Activated gamma-delta T cell treated with anti-CD3 and anti-CD28 coated beads, Interleukin-2, amount 50 U/mL, for 16 hours (primary cell): ENCODE measurements at places on chromosomes 2 and 18.

DNA sequence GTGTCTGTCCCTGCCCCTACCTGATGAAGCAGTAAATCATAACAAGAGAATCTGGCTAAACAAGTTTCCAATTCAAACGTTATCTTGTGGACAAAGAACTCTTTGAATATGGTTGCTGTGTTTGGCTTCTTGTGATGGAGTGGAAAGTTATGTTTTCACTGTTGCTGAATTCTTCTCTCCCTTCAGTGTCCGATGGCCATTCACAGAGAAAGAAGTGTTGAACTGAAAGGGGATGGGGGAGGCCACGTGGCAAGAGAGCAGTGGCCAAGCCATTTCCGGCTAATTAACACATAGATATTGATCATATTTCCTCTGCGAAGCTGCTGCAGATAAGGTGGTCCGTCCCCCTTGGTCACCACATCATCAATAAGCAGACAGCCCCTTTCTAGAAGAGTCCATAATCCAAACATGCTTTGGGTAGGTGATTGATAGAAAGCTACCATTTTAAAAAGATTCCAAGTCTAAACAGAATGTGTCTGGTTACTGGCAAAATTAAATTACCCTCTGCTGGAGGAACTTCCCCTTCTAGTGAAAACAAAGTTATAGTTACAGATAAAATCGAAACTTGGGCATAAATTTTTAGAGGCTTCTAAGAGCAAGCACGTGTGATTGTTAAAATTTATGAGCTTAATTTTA lies 36.9 kb upstream of the FZD7 start:
- no peak for DNase-seq

- no peak for DNase-seq
These were observed 447.6 kb upstream of the ID2 start for GRCh38 chr2:8234253-8234652.

GRCh38 chr2:190961918-190962487 lies 52.0 kb downstream of the STAT1 start:
- DNase-seq: no peak

GRCh38 chr2:66431846-66432587 lies 2.9 kb upstream of the MEIS1 start:
- DNase-seq: no peak

DNA sequence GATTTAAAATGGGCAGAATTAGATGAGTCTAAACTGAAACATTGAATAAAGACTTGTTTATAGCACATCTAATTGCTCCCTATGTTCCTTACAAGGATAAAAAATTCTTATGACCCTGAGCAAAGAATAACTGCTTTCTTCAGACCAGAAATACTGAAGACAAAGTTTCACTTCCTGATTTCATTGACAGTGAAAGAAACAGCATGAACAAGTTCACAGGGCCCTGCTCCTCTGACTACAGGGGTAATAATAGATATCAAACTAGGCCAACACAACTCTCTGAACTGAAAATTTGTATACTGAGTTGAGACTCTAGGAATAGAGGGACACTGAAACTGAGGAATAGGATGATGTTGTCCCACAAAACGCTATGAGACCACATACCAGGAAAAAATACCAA lies 1383.3 kb upstream of the CDH2 start:
- no peak for DNase-seq

GRCh38 chr2:196248467-196249094 lies 77.2 kb upstream of the STK17B start:
- DNase-seq: no peak

GRCh38 chr2:30566631-30567030 lies 119.6 kb downstream of the LCLAT1 start:
- DNase-seq: no peak

- no peak for DNase-seq
These were observed 1010.7 kb downstream of the TDRD15 start for GRCh38 chr2:22134421-22134820.

GRCh38 chr2:155600296-155600695 lies 732.2 kb downstream of the NR4A2 start:
- no peak for DNase-seq

DNA sequence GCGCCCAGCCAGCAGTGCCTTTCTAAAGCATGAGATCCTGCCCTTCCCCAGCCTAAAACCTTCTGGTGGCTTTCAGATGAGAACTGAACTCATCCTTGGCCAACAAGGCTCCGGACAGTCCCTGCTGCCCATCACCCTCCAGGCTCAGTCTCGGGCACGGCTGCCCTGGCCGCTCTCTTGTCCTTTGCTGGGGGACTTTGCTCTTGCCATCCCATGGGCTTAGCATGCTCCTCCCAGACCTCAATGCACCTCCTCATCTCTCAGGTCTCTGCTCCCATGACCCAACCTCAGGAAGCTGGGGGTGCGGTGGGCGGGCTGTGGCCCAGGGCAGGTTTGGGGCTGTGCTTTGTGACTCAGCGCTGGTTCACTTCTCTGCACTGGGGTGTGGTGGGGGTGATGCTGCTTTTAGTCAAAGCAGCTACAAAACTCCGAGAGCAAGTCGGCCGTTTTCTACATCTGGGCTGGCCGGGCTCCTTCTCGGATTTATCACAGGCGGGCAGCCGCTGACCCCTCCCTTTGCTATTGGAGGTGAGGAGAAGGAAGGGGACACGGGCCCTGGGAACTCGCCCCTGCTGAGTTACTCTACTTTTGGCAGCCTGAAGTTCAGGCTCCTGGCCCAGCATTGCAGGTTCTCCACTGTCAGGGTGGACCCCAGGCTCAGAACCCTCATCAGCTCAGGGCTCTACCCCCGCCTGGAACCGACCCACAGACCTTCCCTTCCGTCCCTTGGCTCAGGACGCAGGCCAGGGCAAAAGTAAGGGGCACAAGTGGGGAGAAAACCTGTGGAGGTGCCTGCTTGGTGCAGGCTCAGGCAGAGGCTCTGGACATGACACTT lies 90.6 kb upstream of the TAF1B start:
- peak; percentile 75 for DNase-seq

- DNase-seq: no peak
These were observed 83.7 kb downstream of the CERKL start for GRCh38 chr2:181573140-181573736.

DNA sequence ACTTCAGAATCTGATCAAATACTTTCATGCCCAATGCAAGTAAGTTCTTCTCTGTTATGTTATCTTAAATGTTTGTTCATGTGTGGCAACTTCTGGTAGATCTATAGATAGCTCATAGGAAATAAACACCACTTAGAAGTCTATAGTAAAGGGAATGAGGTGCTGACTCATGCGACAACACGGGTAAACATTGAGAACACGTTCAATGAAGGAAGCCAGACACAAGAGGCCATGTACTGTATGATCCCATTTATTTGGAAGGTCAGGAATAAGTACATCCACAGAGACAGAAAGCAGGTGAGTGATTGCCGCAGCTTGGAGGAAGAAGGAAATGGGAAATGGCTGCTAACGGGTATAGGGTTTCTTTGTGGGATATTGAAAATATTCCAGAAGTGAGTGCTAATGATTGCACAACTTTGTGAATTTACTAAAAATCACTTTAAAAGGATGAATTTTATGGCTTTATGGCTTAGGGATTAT lies 95.4 kb downstream of the ITGB1BP1 start:
- no peak for DNase-seq

GRCh38 chr2:62140426-62141141 lies 55.3 kb upstream of the B3GNT2 start:
- DNase-seq: no peak

- no peak for DNase-seq
These were observed 127.1 kb downstream of the SOCS6 start for GRCh38 chr18:70415823-70416488.

GRCh38 chr18:79730804-79731203 lies 51.2 kb downstream of the CTDP1 start:
- DNase-seq: no peak

- no peak for DNase-seq
These were observed 165.4 kb downstream of the KCNE4 start for GRCh38 chr2:223217373-223217772.

DNA sequence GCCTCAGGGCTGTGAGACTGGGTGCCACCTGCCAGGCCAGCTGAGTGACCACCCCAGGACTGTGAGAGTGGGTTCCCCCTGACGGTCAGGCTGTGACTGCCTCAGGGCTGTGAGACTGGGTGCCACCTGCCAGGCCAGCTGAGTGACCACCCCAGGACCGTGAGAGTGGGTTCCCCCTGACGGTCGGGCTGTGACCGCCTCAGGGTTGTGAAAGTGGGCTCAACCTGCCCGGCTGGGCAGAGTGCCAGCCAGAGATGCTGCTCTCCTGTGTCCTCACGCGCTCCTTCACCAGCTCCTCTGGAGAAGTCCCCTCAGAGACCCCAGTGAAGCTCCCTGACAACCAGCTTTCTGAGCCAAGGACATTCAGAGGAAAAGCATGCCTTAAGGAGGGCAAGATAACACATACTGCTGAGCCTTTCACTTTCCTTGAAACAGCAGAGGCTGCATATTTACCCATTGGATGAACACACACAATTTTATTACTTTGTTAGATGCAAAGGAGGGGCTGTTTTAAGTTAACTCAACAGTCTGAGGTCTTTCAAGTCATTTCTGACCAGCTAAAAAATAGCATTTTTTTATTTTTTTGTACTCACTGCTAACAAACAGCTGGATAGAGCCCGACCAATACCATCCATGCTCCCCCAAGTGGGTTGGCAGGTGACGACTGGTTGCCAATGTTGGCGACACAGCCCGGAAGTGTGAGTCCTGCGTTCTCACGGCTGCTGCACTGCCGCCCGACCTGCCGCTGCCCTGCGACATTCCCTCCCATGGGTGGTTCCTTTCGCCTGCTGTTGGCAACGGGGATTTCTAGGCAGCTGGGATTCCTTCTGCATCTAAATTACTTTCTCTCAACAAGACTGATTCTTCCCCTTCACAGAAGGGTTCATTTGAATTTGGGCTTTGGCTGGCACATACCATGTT lies 70.7 kb downstream of the NDUFA10 start:
- no peak for DNase-seq

- DNase-seq: no peak
These were observed 38.7 kb downstream of the SLC4A5 start for GRCh38 chr2:74304332-74305148.

DNA sequence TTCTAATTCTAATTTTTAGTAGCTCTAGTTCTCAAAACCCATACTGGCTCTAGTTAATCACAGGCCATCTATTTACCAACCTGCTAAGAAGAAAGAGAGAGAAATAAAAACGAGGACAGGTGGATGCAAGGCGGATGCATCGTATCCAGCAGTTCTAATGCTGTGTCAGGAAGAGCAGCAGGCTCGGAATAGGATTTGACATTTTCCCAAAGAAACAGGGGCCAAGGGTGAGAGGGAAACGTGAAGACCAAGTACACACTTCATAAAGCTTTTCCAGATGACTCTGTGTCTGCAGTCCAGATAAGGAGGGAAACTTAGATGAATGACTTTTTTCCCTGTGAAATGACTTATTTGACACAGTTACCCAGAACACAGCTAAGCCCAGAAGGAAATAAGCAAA lies 117.5 kb downstream of the ESCO1 start:
- DNase-seq: no peak

GRCh38 chr18:58078889-58079573 lies 35.0 kb downstream of the NEDD4L start:
- no peak for DNase-seq

GRCh38 chr18:34772887-34773286 lies 62.8 kb downstream of the DTNA start:
- DNase-seq: no peak

DNA sequence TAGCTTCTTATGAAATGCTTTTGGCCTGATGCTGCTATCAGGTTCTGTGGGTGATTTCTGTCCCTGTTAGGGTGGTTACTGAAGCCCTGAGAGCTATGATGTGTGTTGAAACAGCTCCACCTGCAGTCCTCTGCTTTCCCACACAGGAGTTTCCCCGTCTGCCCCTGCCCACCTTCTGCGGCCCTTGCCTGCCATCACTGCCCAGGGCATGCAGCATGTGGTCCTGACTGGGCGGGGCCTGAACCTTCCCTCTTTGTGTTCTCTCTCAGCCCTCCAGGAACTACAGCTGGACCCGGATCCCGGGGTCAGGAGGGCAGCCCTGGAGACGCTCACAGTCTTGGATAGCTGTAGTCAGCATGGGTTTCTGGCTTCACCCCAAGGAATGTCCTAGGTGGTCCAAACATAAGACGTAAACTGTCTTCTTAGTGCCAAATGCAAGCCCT lies 21.4 kb downstream of the HJURP start:
- no peak for DNase-seq

DNA sequence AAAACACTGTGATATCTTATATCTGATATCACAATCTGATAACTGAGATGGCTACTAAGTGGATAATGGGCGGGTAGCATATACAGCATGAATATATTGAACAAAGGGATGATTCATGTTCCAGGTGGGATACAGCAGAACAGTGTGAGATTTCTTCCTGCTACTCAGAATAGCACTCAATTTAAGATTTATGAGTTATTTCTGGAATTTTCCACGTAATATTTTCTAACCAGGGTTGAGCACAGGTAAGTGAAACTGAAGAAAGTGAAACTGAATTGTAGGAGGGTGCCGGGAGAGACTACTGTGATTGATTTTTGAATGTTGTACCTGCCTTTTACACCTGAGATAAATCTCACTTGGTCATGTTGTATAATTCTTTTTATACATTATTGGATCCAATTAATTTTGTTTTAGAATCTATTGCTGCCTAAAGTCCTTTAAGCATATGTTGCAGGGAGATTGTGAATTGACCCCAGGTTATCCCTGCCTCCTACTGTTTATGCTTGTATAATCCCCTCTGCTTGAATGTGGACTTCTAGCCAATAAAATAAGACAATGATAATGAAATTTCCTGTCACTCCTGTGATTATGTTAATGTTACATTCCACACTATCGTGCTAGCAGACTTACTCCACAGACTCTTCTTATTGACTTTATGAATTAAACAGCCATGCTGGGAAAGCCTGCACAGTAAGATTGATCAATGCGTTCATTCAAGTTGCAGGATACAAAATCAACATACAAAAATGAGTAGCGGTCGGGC lies 67.6 kb upstream of the RBBP8 start:
- no peak for DNase-seq

- no peak for DNase-seq
These were observed 3.4 kb upstream of the TMEM182 start for GRCh38 chr2:102758439-102758838.

DNA sequence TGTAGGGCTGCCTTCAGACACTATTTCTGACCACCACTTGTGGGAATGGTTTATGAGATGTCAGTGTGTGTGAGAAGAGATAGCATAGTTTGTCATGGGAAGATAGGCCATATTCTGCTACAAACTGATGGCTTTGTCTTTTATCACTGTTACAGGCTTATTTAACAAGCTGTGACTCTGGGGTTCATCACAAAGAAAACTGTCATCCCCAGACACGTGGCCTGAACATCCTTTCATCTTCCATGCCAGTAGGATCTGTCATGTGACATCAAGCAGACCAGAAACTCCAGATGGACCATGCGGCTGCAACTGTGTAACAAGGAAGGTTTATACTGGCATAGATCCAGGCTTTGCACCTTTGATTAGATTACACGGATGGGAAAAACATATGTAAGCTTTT lies 128.6 kb upstream of the KCNH7 start:
- DNase-seq: no peak

GRCh38 chr2:39492095-39492590 lies 55.1 kb upstream of the MAP4K3 start:
- no peak for DNase-seq
